ENCODE measurements at places on chromosomes 7 and 10. TPM values are rescaled to one million over a fixed set of nuclear protein-coding genes. Genes with fewer than 3 reads are reported as not detected.

The REPIN1 gene
- 53.3 TPM for total RNA-seq

GRCh38 chr10:21689881-21690280 lies 155.8 kb downstream of the MLLT10 start:
- no peak for DNase-seq
- no peak overlapping the region for H3K27ac ChIP-seq
- peaks cover 7% of the 10 kb centered on the region for H3K4me1 ChIP-seq
- H3K4me3 ChIP-seq, result no peak overlapping the region
- H3K27me3 ChIP-seq, result no peaks in the 10 kb centered on the region
- no peaks in the 10 kb centered on the region for H3K36me3 ChIP-seq

GRCh38 chr10:83605783-83606630 lies 533.3 kb upstream of the GHITM start:
- no peaks in the 10 kb centered on the region for H3K27me3 ChIP-seq
- no peak overlapping the region for H3K27ac ChIP-seq
- H3K4me1 ChIP-seq, result no peaks in the 10 kb centered on the region
- H3K36me3 ChIP-seq, result no peaks in the 10 kb centered on the region
- DNase-seq, result no peak
- H3K4me3 ChIP-seq, result no peak overlapping the region

The PRKG1 gene
- total RNA-seq, result not detected

The IQUB gene
- 0.22 TPM for total RNA-seq

DNA sequence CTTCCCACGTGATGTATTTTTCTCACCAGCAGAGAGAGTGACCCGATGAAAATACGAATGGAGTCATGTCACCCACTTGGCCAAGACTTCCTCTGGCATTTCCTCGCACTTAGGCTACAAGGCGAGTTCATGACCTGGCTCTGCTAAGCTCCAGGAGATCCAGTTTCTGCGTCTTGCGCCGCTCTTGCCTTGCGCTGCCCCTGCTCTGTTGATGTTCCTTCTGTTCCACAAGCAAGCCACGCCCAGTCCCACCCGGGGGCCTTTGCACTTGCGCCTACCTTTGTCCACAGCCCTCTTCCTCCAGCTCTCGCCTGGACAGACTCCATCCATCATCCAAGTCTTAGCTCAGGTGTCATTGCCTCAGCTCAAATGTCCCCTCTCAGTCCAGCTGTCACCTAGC lies 116.3 kb upstream of the SHH start:
- H3K27ac ChIP-seq, result no peak overlapping the region
- H3K4me1 ChIP-seq, result no peaks in the 10 kb centered on the region
- no peak overlapping the region for H3K4me3 ChIP-seq

GRCh38 chr10:86944031-86944419 lies 13.4 kb downstream of the MMRN2 start:
- no peak overlapping the region for H3K27ac ChIP-seq
- no peaks in the 10 kb centered on the region for H3K4me1 ChIP-seq
- no peaks in the 10 kb centered on the region for H3K36me3 ChIP-seq
- no peak overlapping the region for H3K4me3 ChIP-seq
- no peaks in the 10 kb centered on the region for H3K27me3 ChIP-seq

- peaks cover 29% of the 10 kb centered on the region for H3K4me1 ChIP-seq
- H3K27ac ChIP-seq, result no peak overlapping the region
- H3K36me3 ChIP-seq, result no peaks in the 10 kb centered on the region
- DNase-seq, result peak; percentile 53
- H3K27me3 ChIP-seq, result no peaks in the 10 kb centered on the region
Observed at GRCh38 chr10:35135861-35136260, 9.2 kb downstream of the CREM start.

The MRPS16 gene
- total RNA-seq, result 88.2 TPM

All from Karpas-422 (cell line).